Stimulated activated CD4-positive, alpha-beta T cell treated with anti-CD3 and anti-CD28 coated beads, Interleukin-2, amount 100 ng/mL, for 24 hours (primary cell): ENCODE measurements at places on chromosomes 2 and 18.

DNA sequence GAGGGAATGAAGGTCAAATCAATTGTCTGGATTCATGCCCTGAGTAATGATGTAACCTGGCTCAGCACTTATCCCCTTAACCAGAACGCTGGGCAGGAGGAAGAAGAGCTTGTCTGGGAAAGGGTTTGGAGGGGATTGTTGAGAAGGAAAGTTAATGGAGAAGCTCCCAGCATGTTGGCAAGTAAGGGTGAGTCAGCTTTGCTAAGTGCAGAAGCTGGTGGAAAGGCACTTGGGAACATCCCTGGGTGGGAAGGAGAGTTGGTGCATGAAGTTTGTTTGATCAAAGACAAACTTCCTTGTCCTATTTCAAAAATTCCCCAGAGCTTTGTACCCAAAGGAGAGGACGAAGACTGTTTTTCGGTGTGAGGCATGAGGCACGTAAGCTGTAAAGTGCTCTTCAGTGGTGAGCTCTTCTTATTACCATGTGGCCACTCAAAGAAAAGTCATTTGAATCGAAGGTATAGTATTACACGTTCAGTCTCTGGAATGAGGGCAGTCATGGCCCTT, 17.6 kb upstream of the DAW1 start:
- no peak for DNase-seq

DNA sequence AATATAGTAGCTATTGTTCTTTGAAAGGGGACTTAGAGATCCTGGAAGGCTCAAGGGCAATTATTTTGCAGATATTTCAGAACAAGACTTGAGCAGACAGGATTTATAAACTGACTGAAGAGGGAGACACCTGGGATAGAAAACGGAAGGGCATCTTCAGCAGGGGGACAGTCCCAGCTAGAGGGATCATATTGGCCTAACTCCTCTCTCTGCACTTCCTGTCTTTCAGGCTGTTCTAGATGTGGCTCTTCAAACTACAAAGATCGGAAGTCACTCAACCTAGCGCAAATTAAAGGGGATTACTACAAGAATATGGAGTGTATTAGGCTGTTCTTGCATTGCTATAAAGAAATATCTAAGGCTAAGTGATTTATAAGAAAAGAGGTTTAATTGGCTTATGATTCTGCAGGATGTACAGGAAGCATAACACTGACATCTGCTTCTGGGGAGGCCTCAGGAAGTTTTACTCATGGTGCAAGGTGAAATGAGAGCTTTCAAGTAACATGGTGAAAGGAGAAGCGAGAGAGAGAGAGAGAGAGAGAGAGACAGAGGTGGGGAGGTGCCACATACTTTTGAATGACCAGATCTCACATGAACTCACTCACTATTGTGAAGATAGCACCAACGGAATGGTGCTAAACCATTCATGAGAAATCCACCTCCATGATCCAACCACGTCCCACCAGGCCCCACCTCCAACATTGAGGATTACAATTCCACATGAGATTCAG, 5.3 kb upstream of the CTIF start:
- no peak for DNase-seq

DNA sequence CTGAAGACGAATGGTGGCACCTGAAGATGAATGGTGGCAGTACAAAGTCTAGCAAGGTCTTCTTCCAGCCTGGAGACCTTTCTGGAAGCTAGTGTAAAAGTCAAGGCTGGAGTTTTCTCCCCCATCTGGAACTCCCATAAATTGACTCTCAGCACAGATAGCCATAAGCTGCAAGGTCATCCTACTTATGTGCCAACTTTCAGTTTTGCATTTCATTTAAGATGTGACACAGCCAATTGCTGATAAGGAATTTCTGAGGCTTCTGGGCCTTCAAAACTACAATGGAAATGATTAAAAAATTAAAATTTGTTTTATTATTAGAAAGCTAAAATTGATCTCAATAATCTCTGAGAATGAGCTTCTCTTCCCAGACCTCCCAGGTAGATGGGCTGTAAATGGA, 10.2 kb downstream of the XDH start:
- no peak for DNase-seq

DNA sequence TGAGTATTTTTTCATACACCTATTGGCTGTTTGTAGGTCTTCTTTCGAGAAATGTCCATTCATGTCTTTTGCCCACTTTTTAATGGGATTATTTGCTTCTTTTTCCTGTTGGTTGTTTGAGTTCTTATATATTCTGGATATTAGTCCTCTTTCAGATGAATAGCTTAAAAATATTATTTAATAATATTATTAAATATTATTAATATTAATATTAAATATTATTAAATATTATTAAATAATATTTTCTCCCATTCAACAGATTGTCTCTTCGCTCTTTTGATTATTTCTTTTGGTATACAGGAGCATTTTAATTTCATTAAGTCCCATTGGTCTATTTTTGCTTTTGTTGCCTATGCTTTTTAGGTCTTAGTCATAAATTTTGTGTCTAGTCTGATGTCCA, 361.9 kb downstream of the TSN start:
- DNase-seq = no peak

DNA sequence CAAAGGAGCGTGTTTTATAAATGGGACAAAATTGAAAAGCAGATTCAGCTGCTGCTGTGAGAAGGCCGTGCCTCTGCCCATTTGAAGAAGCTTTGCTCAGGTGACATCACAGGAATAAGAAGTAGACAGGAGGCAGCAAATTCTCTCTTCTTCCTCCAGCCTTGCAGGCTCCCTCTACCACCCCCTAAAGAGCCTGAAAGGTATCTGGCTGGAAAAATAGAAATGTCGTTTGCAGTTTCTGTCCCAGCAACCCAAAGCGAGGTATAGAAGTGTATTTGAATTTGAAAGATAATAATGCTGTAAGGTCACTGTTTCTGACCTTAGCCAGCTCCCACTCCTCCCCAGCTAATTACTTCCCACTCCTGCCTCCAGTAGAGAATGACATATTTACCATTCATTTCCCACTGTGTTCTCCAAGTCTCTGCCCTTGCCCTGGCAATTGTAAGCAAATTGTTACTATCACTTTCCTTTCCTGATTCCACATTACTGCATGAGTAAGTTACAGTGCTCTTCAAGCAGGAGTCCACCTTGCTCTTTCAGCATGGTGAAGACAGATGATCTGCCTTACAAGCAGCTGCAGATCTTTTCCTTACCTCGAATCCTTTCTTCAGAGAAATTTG, 56.8 kb upstream of the RASGRP3 start:
- DNase-seq = no peak

- no peak for DNase-seq
Observed at GRCh38 chr18:28607991-28608390, 431.1 kb upstream of the CDH2 start.

- DNase-seq = no peak
Observed at GRCh38 chr2:211035548-211036185, 479.3 kb downstream of the CPS1 start.

DNA sequence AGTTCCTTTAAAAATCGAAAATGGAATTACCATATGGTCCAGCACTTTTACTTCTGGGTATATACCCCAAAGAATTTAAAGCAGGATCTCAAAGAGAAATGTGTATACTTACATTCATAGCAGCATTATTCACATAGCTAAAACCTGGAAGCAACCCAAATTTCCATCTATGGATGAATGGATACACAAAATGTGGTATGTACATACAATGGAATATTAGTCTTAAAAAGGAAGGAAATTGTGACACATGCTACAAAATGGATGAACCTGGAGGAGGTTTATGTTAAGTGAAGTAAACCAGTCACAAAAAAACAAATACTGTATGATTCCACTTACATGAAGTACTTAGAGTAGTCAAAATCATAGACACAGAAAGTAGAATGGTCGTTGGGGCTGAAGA, 147.9 kb upstream of the LTBP1 start:
- DNase-seq = no peak

- no peak for DNase-seq
Observed at GRCh38 chr2:24337890-24338289, 22.4 kb downstream of the ITSN2 start.

GRCh38 chr2:175147186-175147585, 20.8 kb downstream of the ATF2 start:
- DNase-seq = no peak
